ENCODE measurements at places on chromosomes 6 and 20. TPM values are rescaled to one million over a fixed set of nuclear protein-coding genes. Genes with fewer than 3 reads are reported as not detected.

Gene CLDN20
- not detected for total RNA-seq

Gene NOX3
- not detected for total RNA-seq

Gene BTN3A1
- 7.7 TPM for total RNA-seq

Gene COL12A1
- 97.0 TPM for total RNA-seq

Gene GMPR
- total RNA-seq = 2.4 TPM

Gene ADGRB3
- 1.4 TPM for total RNA-seq

Gene SRSF12
- 4.2 TPM for total RNA-seq

Gene FOXO3
- total RNA-seq = 40.8 TPM

Gene MEP1A
- total RNA-seq = not detected

Gene SLC4A11
- total RNA-seq = 1.1 TPM

Gene SLC22A3
- 18.1 TPM for total RNA-seq

Gene PCNA
- 43.0 TPM for total RNA-seq

Gene SLC22A16
- total RNA-seq = not detected

Gene ADGRF1
- total RNA-seq = 0.76 TPM

Gene VGLL2
- total RNA-seq = 0.13 TPM

Gene FILIP1
- total RNA-seq = 0.13 TPM

Gene ABHD16A
- total RNA-seq = 31.6 TPM

Gene RAD21L1
- total RNA-seq = not detected

Gene ABHD16B
- total RNA-seq = not detected

Gene ADGRG6
- total RNA-seq = 66.2 TPM

Gene BPIFB4
- not detected for total RNA-seq

Gene PAK5
- not detected for total RNA-seq

Gene CD93
- not detected for total RNA-seq

Gene REM1
- total RNA-seq = not detected

Gene GNMT
- not detected for total RNA-seq

Gene FAM83B
- total RNA-seq = 3.6 TPM

Gene HMGCLL1
- 0.33 TPM for total RNA-seq

Gene ARMC12
- 0.89 TPM for total RNA-seq

Gene SLC29A1
- total RNA-seq = 145 TPM

Gene PKIG
- total RNA-seq = 52.0 TPM

Gene SCGN
- total RNA-seq = not detected

Gene MYLK4
- total RNA-seq = 0.16 TPM

Gene SLC22A23
- 1.5 TPM for total RNA-seq

Gene EPPIN
- total RNA-seq = not detected

Gene CTAGE9
- not detected for total RNA-seq

Gene PRICKLE4
- 1.3 TPM for total RNA-seq

Gene EHMT2
- 50.0 TPM for total RNA-seq

Gene SLC22A7
- total RNA-seq = not detected

Gene SOD2
- 112 TPM for total RNA-seq

Gene RAET1E
- total RNA-seq = not detected

Gene TRDN
- not detected for total RNA-seq

Gene CST9L
- not detected for total RNA-seq

Gene PDYN
- not detected for total RNA-seq
